ENCODE measurements at places on chromosomes 16 and 17. TPM values are rescaled to one million over a fixed set of nuclear protein-coding genes. Genes with fewer than 3 reads are reported as not detected.

- DNase-seq: no peak
Measured at GRCh38 chr16:12583237-12583897, 220.3 kb downstream of the CPPED1 start.

DNA sequence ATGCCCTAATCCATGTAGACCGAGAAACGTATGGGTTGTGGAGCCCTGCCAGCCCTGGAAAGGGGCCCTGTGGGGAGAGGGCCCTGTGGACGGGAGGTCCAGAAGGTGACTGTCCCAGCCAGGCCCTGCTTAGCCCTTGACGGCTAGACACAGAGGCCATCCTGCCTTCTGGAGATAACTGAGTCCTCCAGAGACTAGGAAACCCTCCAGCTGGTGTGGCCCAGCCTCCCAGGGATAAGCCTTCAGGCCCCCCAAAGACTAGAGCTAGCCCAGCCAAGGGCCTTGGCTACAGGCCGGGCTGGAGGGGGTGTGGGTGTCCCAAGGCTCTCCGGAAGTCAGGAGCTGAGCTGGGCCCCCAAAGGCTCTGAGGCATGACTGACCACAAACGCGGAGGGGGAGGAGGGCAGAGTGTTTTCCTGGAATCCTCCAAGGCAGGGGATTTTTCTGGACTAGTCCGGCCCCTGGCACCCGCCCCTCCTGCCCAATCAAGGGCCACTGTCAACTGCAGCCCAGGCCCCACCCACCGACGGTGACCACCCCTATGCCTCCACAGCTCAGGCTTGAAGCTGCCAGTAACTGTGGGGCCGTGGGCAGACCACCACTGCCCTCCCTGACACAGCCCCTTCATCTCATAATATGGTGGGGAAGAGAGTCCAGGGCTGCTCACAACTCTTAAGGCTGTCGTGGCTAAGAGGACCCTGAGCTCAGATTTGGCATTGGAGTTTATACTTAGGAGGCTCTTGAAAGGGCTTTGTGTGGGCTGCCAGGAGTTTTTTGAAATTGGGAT, 885 bp upstream of the VASN start:
- no peak for DNase-seq

GRCh38 chr17:73772107-73772705, 128.0 kb upstream of the SDK2 start:
- DNase-seq: no peak

The CIAO3 gene
- 18.9 TPM for polyA plus RNA-seq

DNA sequence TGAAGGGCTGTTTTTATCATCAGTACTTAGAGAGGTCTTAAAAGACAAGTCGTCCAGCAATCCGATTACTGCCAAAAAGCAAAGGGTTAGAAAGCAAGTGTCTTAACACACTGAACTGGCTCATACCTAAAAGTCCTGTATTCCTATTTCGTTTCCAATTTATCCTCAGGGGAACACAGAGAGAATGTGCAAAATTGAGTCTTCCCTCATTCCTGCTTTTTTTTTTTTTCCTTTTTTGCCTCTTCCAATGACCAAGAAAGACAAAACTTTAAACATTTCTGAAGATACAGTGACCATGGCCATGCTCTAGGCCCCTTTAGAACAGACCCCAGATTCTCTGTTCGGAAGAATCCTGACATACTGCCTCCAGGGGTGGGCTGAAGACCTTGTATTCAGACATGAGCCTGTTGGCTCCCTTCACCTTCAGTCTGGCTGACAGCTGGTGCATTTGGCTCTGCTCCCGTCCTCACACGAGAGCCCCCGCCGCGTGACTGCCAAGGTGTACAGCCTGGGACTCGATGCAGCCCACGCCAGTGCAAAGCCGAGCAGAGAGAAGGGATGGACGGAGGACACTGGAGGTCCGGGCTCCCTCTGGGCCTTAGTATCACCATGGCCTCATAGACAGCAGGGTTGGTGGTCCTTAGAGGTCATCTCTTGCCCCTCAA, 47.0 kb downstream of the COTL1 start:
- no peak for DNase-seq

The INCA1 gene
- polyA plus RNA-seq: 6.0 TPM

DNA sequence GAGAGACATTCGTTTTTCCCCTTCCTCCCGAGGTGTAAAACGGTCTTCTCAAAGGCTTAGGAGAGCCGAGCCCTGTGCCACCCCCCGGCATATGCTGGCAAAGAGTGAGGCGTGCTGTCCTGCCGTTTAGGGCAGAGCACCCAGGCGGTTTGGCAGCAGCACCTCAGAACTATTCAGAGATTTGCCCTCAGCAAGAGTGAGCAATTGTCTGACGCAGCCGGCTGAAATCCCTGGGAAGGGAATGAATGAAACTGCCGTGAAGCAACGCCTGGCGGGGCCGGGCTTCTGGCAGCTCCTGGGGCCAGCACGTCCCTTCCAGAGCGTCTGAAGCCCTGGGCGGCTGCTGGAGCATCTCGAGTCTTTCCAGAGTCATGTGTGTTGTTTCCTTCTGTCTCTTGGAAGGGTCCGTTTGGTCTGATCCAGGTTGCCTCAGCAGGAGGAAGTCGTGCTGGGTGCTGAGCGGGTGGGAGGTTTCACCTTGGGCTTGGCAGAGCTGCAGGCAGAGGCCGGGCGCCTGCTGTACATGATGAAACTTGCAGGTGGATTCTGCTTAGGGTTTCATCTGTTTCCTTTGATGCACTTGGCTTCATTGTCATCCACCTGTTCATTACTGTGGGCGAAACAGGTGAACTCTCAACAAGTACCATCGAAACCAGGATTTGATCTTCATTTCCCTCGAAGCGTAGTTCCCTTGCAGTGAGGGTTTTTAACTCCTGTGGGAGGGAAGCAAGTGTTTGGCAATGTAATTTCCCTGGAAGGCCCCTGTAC, 35.4 kb downstream of the TBCD start:
- no peak for DNase-seq

DNA sequence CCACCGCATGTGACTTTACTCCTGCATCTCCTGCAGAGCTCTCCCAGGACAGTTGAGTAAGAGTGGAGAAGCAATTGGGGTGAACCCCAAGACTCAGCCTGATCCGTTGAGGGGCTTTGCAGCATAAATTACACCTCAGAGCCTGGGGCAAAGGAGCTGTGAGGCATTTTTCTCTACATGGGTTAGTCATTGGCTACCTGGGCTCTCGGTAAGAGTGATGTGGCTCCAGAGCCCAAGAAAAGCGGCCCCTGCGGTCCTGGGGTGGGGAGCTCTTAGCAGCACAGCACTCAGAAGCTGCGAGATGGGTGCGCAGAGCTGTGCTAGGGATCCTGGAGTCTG, 40.4 kb upstream of the C16orf78 start:
- no peak for DNase-seq

DNA sequence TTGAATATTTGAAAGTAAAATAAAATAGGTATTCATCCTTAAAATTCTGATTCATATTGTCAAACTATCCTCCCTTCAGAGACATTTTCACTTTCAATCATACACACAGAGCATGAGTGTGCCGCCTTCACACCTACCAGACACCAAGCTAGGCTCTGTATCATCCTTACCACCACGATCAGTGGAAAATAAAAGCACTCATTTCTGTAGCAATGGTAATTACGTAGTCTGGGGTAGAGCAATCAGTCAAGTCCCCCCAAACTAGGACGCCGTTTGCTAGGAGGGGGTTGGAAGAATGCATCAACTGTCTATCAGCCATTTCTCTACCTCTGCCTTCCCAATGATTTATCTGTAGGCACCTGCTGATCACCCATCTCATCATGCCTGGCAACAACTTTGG, 84.6 kb upstream of the GRIN2A start:
- DNase-seq: no peak

The GPR179 gene
- 0.03 TPM for polyA plus RNA-seq

GRCh38 chr17:49132317-49132698, 261 bp upstream of the B4GALNT2 start:
- DNase-seq: no peak

The SGCA gene
- 0.83 TPM for polyA plus RNA-seq

DNA sequence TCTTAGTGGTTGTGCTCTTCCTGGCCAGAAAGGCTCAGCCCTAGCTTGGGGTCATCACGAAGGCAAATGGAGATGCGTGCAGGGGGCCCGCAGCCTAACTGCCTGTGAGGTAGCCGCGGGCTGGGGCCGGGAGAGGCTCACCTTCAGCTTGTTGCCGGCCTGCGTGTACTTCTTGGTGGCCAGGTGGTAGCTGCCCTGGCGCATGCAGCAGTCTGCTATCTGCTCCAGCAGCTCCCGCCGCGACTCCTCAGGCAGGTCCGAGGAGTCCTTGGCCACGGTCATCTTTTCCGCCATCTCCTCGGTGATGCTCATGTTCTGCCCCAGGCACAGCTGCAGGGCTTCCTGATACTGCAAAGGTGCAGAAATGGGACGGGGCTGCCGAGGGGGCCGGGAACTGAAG, 13.0 kb upstream of the TMEM204 start:
- DNase-seq: no peak

- DNase-seq: no peak
Measured at GRCh38 chr16:81101702-81102101, 5.5 kb upstream of the GCSH start.

GRCh38 chr17:33803686-33804085, 451.4 kb upstream of the CCL2 start:
- no peak for DNase-seq

DNA sequence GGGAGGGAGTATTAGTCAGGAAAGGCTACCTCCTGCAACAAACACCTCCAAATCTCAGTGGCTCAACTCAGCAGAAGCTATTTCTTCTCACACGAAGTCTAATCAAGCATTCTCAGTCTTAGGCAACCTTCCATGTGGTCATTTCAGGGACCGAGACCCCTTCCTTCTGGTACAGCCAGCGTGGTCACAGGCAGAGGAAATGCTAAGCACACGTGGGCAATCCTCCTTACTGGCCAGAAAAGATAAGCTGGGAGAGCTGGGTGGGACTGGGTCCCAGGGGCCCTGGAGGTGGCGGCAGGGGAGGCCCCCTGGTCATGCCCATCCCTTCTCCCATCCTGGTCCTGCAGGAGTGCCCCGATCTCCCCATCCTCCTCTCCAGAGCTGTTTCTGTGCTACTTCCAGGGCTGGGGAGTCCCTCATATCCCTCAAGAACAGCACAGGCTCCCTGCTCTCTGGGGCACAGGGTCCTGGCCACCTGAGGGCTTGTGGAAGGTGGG, 5.7 kb upstream of the CX3CL1 start:
- no peak for DNase-seq

- DNase-seq: no peak
Measured at GRCh38 chr17:36722903-36723263, 121.5 kb downstream of the MRM1 start.

All from right renal cortex interstitium (tissue), 3 donors.